Renal cortex interstitium (tissue), 15 donors: ENCODE measurements at places on chromosomes 13 and 19.

- no peak for DNase-seq
Measured at GRCh38 chr13:111584101-111584672, 263.7 kb downstream of the TEX29 start.

DNA sequence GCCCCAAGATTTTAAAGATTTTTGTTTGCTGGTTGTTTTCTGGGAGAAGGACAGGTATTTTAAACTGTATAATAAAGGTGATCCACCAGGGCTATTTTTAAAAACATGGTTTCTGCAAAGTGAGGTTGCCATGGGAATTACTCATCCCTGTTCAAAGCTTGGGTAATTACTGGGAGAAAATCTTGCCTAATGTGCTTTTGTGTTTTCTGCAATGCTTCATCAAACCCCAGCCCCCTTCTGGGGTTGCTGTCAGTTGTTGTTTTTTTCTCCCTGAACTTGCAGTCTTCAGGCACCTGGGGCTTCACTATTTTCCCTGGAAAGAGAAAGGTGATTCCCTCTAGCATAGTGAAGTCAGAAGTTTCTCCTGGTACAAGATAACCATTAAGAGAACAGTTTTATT lies 277.2 kb downstream of the NALCN start:
- no peak for DNase-seq

- no peak for DNase-seq
Measured at GRCh38 chr13:109784590-109785140, 1.7 kb downstream of the IRS2 start.

GRCh38 chr19:10412257-10412977 lies 7.9 kb upstream of the PDE4A start:
- DNase-seq, result no peak

GRCh38 chr19:45462174-45462573 lies 5.6 kb upstream of the FOSB start:
- no peak for DNase-seq

DNA sequence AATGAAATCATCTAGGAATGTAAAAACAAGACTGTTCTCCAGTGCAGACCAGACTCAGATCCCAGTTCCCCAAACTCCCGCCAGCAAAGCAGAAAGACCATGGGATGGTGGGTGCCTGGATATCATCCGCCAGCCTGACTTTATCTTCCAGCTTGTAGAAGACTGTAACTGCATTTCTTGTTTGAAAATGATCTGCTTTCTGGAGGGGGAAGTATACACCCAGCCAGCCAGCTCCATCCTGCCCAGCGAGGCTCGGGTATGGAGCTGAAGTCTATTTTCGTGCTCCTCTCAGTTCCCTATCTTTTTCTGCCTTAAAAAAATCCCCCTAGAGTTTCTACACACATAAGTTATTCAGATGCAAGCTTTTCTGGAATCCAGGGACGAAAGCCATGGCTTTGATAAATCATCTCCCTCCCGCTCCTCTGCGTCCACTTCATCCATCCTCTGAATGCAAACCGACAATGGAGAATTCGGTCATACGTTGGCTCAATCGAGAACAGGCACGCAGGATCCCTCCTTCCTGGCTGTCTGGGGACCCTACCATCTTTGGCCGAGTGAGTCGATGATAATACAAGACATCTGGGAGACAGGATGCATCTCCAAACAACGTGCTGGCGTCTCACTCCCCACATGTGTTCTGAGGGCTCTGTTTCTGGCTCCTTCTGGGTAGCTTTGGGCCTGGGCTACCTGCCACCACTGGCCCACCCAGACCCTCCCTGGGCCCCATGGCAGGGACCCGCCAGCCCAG lies 31.2 kb downstream of the CEBPG start:
- DNase-seq, result no peak

DNA sequence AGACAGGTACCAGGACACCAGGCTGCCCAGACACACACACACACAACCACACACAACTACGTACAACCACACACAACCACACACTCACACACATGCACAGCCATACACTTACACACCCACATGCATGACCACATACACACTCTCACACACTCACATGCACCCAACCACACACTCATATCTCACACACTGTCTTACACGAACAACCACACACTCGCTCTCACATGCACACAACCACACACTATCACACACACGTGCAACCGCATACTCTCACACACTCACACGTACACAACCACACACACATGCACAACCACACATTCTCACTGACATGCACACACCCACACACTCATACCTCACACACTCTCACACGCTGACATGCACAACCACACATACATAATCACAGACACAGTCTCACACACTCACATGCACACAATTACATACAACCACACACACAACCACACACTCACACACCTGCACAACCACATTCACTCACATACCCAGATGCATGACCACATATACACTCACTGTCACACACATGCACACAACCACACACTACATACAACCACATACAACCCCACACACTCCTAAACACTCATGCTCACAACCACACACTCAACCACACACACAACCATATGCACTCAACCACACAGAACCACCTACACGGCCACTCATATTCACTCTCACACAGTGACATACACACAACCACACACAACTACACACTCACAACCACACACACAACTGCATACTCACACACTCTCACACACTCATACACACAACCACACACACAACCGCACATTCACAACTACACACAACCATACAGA lies 7.6 kb upstream of the SLC7A10 start:
- no peak for DNase-seq

- no peak for DNase-seq
Measured at GRCh38 chr13:30340331-30341250, 33.2 kb upstream of the KATNAL1 start.

GRCh38 chr13:51995677-51996551 lies 15.3 kb downstream of the ATP7B start:
- DNase-seq, result no peak

- DNase-seq, result no peak
Measured at GRCh38 chr19:28044477-28044876, 1168.5 kb downstream of the UQCRFS1 start.

DNA sequence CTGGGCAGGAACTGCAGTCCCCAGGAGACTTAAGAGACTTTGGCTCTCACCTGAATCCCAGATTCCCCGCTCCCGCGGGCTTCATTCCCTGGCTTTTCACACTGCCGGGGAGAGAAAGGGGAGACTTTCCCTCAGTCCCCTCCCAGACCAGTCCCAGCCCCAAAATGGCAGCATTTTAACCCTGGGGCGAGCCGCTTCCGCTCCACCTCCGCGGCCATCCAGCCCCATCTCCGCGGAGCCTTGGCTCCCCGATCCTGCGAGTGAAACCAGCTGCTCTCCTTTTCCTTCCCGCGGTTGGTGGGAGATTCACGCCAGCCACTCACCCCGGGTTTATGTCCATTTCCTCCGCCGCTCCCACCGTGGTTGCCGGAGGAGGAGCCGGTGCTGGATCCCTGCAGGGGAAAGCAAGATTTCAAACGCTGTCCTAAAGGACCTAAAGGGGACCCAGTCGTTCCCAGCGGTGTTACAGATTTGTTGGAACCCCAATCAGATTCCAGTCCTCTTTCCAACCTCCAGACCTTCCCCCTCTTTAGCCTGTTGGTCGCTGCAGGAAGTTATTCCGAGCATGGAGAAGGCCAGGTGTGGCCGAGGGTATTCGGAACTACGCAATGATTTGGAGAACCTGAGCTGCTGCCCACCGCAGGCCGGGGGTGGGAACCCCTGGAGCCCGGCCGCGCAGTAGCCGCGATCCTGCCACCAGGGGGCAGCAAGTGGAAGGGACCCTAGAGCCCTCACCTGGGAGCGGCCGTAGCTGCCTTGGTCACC lies 3.4 kb downstream of the DMKN start:
- DNase-seq, result peak; percentile 83

DNA sequence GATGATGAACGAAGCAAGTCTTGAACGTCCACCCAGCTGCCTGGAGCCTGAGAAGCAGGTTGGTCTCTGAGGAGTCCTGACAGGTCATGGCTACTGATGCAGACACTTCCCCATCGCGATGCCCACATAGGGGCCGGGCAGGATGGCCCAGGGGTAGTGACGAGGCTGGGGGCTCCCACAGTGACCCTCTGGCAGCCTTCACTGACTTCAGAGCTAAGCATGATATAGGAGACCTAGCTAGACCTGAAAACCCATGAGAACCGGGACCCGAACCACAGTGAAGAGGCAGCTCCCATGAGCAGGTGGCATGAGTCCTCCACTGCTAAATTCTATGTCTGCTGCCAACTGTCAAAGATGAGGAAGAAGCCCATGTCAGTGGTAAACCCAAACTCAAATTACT lies 91.7 kb downstream of the RNASEH2B start:
- no peak for DNase-seq

GRCh38 chr19:34120846-34121639 lies 51.3 kb upstream of the LSM14A start:
- no peak for DNase-seq

DNA sequence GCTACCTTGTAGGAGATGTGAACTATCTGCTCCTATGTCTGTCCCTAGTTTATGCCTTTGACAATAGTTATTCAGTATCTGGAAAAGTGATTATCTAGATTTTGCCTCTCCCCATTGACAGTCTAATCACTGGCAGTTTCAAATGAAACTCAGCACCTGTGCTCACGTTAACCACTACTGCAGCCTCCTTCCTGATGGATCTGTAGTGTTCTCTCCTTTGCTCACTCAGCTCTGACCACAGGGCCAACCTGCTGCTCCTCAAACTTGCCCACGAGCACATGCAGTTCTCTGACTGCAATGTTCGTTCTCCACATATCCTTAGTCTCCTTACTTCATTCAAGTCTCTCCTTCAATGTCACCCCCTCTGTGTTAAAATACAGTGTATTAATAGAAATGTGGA lies 230.1 kb downstream of the NHLRC3 start:
- DNase-seq, result no peak

- no peak for DNase-seq
Measured at GRCh38 chr13:99516153-99516929, 15.1 kb downstream of the TM9SF2 start.

- DNase-seq, result no peak
Measured at GRCh38 chr19:45782162-45782691, at the start of gene DMPK. Gene DMPK, minus strand, starts transcription at chr19:45782490. Its CDS starts 138 bp downstream, at chr19:45782352.

- no peak for DNase-seq
Measured at GRCh38 chr19:17243211-17243829, 2.4 kb downstream of the NR2F6 start.

DNA sequence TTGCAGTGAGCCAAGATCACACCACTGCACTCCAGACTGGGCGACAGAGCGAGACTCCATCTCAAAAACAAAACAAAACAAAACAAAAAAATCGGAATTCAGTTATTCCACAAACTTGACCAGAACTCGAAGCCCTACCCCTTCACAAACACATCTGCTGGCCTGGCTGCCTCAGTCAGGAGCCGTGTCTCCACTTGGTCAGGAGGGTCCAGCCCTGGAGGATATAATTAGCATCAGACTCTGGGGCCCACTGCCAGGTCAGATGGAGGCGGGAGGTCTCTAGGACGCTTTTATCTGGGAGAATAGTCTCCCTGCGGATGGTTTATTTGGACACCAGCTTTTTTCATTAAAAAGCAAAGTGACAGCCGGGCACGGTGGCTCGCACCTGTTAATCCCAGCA lies 8.0 kb downstream of the ELL start:
- no peak for DNase-seq

DNA sequence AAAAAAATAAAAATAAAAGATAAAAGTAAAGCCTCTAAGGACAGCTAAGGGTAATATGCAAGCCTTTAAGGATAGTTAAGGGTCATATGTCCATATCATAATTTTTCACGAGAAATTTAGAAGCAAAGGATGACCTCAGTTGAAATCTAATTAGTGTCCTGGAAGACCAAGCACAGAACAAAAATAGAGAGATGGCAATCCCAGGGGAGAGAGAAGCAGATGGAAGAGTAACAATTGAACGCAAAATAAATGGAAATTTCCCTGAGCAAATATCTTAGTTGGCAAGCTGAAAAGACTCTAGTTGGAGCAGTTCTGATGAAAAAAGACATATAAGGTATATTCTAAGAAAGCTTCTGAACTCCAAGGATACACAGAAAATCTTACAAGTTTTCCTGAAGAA lies 275.4 kb downstream of the NALCN start:
- no peak for DNase-seq

- no peak for DNase-seq
Measured at GRCh38 chr13:23477101-23477500, 43.6 kb upstream of the SACS start.

DNA sequence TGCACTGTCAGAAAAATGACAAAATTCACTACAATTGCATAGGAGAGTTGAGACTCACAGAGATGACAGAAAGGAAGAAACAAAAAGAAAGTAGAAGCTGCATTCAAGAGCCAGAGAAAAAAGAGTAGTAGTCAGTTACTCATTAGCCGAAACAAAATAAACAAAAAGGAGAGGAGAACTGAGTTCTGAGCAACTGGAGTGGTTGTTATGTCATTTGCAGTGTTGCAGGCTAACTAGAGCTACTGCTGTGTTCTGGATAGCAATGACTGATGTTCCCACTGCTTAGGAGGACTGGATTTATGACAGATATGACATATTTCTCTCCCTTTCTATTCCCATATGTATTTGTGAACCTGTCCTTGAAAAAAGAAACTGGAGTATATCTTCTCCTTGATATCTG lies 482.6 kb downstream of the RFC3 start:
- no peak for DNase-seq

- DNase-seq, result no peak
Measured at GRCh38 chr13:108193806-108194205, 21.5 kb downstream of the LIG4 start.

GRCh38 chr19:19004144-19004543 lies 29.2 kb downstream of the SUGP2 start:
- no peak for DNase-seq

DNA sequence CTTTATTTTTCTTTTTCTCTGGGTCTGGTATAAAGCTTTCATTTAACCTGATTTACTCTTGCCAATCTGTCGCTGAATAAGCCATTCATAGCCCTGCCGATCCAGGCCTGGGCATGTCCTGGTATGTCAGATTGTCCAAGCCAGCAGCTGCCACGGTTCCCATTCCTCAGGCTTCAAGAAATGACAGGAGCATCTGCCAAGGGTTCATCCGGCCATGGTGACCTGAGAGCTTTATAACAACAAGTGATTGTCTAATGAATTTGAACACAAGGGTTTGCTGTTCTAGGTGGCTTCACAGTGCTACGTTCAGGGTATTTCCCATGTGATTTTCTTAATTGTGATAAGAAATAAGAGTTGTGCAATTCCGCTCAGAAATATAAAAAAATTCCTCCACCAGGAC lies 20.0 kb downstream of the PNMA8A start:
- DNase-seq, result no peak

GRCh38 chr13:113962975-113963374 lies 10.9 kb downstream of the C13orf46 start:
- no peak for DNase-seq

DNA sequence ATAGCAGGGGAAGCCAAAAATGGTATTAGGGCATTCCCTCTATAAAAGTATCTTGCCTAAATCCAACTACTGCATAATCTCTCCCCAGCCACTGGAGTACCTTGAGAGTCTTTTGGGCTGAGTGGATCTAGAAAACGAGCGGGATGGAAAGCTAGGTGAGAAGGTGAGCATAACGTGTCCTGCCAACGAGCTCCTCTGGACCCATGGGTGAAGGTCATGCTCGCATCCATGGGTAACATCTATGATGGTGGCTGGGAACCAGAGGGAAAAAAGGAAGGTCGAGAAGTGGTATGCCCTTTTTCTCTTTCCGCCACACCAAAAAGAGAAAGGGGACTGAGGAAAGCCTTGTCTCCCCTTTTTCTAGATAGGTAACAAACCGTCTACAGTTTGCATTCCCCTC lies 63.0 kb downstream of the ZNF208 start:
- DNase-seq, result no peak

- no peak for DNase-seq
Measured at GRCh38 chr19:29908963-29909944, 32.8 kb upstream of the URI1 start.
